ENCODE measurements at places on chromosomes 3 and 15.

GRCh38 chr15:47620960-47621681, 96.2 kb upstream of the SEMA6D start:
- DNase-seq, result no peak

GRCh38 chr15:57218826-57219576, 157.3 kb upstream of the CGNL1 start:
- DNase-seq, result peak; percentile 90

DNA sequence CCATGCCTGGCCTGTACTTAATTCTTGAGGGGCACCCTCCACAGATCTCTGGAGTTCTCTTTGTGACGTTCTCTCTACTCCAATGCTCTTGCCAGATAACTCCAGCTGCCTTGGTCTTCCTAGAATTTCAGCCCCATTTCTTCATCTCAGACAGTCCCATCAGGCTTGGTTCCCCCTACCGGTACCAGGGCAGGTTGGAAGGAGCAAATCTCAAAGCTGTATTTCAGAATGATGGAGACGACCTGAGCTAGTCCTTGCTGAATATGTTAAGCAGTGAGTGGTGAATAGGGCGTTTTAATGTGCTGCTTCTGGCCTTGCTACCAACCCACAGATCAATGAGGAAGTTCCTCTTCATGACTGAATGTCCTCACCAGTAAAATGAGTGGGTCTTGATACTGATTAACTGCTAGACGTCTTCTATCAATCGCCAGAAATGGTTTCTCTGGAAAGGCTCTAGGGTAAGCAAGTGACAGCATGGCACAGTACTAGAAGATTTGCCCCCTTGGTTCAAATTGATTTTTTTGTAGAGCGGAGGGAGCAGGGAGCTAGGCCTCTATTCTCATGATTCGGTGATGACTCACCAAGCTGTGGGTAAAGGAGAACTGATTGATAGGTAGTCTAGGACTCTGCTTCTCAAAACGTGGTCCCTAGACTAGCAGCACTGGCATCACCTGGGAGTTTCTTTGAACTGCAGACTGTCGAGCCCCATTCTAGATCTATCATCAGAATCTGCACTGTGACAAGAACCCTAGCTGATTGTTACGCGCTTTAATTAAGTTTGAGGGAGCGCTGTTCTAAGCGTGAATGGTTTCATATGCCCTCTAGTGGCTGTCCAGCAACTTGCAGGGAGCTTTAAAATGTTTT, 67.8 kb downstream of the UBP1 start:
- DNase-seq, result peak; percentile 77

GRCh38 chr3:81778678-81779182, 17.3 kb upstream of the GBE1 start:
- peak; percentile 20 for DNase-seq

GRCh38 chr3:129722527-129722926, 116.1 kb upstream of the PLXND1 start:
- no peak for DNase-seq

DNA sequence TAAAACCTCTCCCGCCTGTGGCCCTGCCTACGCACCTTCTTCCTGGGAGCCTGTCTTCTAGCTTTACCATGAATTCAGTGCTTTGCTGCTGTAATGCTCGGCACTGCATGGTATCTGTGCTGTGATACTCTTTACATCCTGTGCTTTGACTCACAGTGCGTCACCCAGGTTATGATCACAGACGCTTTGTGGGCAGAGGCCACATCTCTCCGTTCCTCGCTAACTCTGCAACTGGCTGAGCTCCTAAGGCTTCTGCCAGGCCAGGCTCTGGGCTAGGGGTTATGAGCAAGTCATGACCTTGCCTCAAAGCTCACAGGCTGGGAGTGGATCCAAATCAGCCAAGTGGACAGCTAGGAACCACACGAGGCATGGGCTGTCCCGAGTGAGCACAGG, 23.2 kb downstream of the SPTBN5 start:
- DNase-seq, result peak; percentile 68

- DNase-seq, result peak; percentile 44
Observed at GRCh38 chr15:101068523-101068960, 149.4 kb downstream of the LRRK1 start.

- peak; percentile 33 for DNase-seq
Observed at GRCh38 chr3:196135693-196136639, 54.1 kb upstream of the TFRC start.

- DNase-seq, result no peak
Observed at GRCh38 chr3:124829178-124829818, 57.9 kb downstream of the ITGB5 start.

GRCh38 chr3:46693892-46694226, 380 bp upstream of the ALS2CL start:
- DNase-seq, result no peak

GRCh38 chr3:175295248-175296130, 436.4 kb downstream of the NAALADL2 start:
- DNase-seq, result no peak

- DNase-seq, result no peak
Observed at GRCh38 chr3:171443211-171443957, 16.8 kb downstream of the TNIK start.

DNA sequence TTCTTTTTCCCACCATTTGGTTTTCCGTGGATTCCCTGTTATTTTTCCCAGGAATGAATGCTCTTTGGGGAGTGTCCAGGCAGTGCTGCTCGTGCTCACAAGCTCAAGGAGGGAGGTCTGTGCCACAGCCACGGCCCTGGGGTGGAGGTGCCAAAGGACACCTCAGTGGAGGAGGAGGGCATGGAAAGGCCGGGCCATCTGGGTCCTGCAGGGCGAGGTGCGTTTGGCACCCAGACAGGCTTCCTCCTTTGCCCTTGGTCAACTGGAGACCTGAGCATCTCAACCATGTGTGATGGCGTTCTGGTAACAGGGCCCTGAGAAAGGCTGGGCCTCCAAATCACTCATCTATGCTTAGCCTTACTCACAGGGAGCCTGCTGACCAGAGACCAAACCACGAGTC, 25.4 kb downstream of the KY start:
- DNase-seq, result no peak

DNA sequence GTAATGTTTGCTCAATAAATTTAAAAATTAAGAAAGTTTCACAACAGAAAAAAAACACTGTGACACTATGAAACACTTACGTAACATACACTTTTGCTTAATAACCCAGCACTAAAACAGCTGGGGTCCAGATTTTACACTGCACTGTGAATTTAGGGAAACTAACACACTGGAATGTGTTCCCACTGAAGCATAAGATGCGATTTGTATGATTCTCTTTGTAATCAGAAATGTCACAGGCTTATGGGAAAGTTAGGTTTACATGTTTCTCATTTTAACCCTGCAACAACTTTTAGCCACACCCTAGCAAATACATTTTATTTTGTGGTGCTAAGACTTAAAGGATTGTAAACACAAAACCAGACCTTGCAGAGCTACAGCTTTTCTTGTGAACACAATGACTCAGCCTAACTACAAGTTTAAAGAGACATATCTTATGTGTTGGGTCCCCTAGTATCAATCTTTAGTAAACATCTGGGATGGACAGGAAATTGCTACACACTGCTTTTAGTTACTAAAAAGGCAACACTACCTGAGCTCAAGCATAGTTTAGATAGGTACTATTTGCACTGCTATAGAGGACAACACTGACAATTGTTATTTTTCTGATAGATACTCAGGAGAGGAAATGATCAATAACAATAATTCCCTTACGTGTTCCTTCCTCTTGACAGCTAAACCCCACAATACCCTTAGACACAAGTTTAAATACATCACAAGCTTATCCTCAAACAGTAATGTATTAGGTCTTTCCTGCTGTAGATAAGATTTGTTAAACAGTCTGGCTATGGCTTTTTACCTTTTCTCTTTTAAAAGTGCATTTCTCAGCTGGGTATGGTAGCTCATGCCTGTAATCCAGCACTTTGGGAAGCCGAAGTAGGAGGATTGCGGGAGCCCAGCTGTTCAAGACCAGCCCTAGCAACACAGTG, 3.8 kb downstream of the PLD1 start:
- peak; percentile 67 for DNase-seq

DNA sequence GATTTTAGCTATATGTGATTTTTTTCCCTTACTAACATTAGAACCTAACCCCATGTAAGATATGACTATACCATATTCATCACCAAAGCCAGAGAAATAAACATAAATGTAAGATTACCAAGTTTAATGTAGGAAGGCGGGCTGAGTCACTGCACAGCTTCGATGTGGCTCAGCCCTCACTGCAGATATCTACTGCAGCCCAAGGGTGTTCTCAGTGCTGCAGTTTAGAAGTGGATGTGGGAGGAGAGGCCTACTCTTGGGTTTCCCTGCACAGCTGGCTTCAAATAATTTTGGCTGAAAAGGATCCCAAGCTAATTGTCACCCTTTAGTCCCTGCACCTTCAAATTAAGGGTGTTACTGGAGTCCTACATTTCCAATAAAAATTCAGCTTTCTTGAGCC, 9.3 kb downstream of the ARPP19 start:
- peak; percentile 24 for DNase-seq

DNA sequence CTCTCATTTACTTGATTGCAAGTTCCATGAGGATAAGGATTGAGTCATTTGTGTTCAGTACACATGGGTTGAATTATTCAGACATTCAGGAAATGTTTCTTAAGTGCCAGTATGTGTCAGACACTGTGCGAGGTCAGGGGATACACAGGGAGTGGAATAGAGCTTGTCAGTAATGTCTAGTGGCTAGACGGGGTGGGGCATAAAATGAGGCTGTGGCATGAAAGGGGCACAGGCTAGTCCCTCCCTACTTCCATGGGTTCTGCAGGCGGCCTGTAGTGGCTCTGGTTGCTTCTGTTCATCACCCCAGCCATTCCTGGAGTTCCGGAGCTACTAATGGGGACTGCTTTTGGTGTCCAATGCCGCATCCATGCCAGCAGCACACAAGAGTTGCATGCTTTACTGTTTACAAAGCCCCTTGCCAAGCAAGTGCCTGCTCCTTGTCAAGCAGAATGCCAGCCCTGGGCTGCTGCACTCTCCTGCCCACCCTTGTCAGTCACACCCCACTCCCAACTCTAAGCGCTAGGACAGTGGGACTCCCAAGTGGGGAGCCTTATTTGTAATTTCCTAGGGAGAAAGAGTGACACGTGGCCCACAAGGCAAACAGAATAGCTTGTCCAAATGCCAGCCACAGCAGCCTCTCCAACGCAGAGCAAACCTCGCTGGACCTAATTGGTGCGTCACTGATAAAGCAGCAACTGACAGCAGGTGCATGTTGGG, 70.8 kb downstream of the RAB11A start:
- DNase-seq, result peak; percentile 86

- no peak for DNase-seq
Observed at GRCh38 chr3:137039570-137039969, 81.8 kb downstream of the IL20RB start.

Measured in EL (cell line).